Activated T-cell treated with anti-CD3 and anti-CD28 coated beads, Interleukin-2, amount 50 U/mL, for 72 hours (primary cell): ENCODE measurements at places on chromosomes 7 and 10. TPM values are rescaled to one million over a fixed set of nuclear protein-coding genes. Genes with fewer than 3 reads are reported as not detected.

Gene ZNF3
- total RNA-seq = 23.1 TPM

Gene DLX6
- not detected for total RNA-seq

Gene RNF32
- 4.2 TPM for total RNA-seq

Gene SHH
- 0.10 TPM for total RNA-seq

Gene ANKRD22
- 0.65 TPM for total RNA-seq

Gene HOXA13
- not detected for total RNA-seq

Gene C10orf105
- 0.43 TPM for total RNA-seq

Gene TPST1
- total RNA-seq = 2.3 TPM

GRCh38 chr10:25390733-25391132 is 215.9 kb downstream of the GPR158 start:
- H3K4me3 ChIP-seq = no peak overlapping the region
- H3K27ac ChIP-seq = no peak overlapping the region

- H3K27ac ChIP-seq = no peak overlapping the region
- no peaks in the 10 kb centered on the region for H3K27me3 ChIP-seq
- DNase-seq = no peak
- no peaks in the 10 kb centered on the region for H3K4me1 ChIP-seq
- H3K36me3 ChIP-seq = no peaks in the 10 kb centered on the region
- no peak overlapping the region for H3K4me3 ChIP-seq
These were observed 37.2 kb upstream of the RAPGEF5 start for GRCh38 chr7:22393913-22394729.

DNA sequence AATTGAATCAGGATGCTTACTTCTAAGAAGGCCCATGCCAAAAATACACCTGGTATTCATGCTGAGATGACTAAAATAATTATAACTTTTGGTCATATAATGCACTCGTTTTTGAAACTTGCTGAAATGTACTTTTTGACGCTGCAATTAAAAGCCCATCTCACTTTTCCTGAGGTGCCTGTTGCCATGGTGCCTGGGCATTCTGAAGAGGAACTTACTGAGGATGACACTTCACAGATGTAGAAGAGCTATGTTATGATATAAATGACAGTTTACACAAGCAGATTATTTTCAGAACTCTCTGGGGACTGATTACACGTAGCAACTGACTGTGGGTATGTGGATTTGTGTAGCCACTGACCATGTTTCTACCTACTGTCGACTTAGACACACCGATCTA is 182.4 kb downstream of the TPK1 start:
- H3K27me3 ChIP-seq = no peaks in the 10 kb centered on the region
- DNase-seq = no peak
- H3K36me3 ChIP-seq = peaks cover 4% of the 10 kb centered on the region
- no peak overlapping the region for H3K4me3 ChIP-seq
- H3K27ac ChIP-seq = no peak overlapping the region
- no peaks in the 10 kb centered on the region for H3K4me1 ChIP-seq

DNA sequence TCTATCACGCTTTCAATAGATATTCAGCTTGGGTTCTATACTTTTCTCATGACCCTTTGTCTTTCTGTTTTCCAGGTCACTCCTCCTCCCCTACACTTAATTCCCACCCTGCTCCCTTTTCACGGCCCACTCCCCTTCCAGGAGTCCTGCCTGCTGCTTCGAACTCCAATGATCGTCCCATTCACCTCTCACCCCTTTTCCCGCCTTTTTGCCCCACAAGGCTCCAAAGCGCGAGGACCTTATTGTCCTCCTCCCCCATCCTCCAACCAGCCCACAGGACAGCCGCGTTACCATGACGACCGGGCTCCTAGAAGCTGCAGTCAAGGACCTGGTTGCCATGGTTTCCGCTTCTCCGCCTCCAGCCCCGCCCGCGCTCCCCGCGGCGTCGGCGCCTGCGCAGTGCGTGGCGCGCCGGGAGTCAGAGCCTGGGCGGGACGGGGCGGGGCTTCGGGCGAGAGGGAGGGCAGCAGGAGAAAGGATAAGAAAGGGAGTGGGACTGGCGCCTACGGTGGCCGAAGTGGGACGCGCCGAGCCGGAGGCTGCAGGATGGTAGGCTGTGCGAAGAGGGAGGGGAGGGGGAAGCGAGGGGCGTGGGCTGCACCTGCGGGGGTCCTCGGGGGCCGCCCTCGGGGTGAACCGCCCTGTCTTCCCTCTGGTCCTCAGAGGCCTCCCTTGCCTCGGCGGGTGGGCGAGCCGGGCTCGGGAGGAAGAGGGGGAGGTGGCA is at the start of gene AP1S1:
Gene AP1S1 (plus strand): TSS at position 508 of the 724 bp plus-strand sequence. CDS start 39 bp downstream, at position 547.
- H3K27ac ChIP-seq = peak within 1 kb of the TSS; percentile 39
- H3K4me1 ChIP-seq = peaks cover 19% of the 10 kb centered on the region
- peaks cover 8% of the 10 kb centered on the region for H3K27me3 ChIP-seq
- DNase-seq = peak; percentile 90

- H3K4me3 ChIP-seq = peak overlapping the region; percentile 92
- H3K27ac ChIP-seq = peak overlapping the region; percentile 88
- peaks cover 2% of the 10 kb centered on the region for H3K36me3 ChIP-seq
- DNase-seq = no peak
These were observed 870 bp downstream of the GNA12 start for GRCh38 chr7:2843191-2843685.

DNA sequence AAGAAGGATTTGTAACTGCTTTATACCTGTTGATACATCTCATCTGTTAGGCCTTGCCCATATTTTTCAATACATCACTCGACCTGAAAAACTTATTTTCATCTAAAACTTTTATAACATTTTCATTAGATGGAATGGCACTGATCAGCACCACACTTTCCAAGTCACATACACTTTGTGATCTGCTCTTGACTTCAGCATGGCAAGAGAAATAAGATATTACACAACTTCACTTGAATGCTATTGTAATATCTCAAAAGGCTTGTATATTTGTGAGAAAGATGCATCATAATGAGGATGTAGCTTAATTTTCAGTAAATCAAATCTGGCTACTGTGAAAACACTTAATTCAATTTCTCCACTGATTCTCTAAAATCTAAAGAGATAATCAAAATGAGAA is 126.2 kb downstream of the MICU1 start:
- DNase-seq = no peak
- H3K4me3 ChIP-seq = no peak overlapping the region
- no peaks in the 10 kb centered on the region for H3K27me3 ChIP-seq
- no peaks in the 10 kb centered on the region for H3K4me1 ChIP-seq
- H3K36me3 ChIP-seq = peaks cover 10% of the 10 kb centered on the region
- no peak overlapping the region for H3K27ac ChIP-seq

DNA sequence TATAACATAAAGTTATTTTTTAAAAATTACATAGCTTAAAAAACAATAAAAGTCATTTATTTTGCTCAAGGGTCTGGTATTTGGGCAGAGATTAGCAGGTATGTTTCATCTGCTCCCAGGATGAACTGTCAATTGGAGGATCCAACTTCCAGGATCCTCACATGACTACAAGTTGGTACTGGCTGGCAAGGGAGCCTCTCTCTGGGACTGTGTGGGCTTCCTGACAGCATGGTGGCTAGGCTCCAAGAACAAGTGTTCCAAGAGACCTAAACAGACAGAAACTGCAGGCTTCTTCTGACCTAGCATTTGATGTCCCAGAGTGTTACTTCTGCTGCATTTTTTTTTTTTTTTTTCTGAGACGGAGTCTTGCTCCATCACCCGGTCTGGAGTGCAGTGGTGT is 107.2 kb downstream of the AVL9 start:
- peaks cover 11% of the 10 kb centered on the region for H3K36me3 ChIP-seq
- H3K27me3 ChIP-seq = peaks cover 13% of the 10 kb centered on the region
- H3K4me3 ChIP-seq = no peak overlapping the region
- H3K4me1 ChIP-seq = no peaks in the 10 kb centered on the region

- DNase-seq = no peak
- H3K36me3 ChIP-seq = no peaks in the 10 kb centered on the region
- H3K27ac ChIP-seq = no peak overlapping the region
- H3K4me3 ChIP-seq = no peak overlapping the region
- no peaks in the 10 kb centered on the region for H3K27me3 ChIP-seq
These were observed 362.8 kb upstream of the IGFBP3 start for GRCh38 chr7:46283852-46284251.

GRCh38 chr7:69739931-69740431 is 141.7 kb downstream of the AUTS2 start:
- H3K4me3 ChIP-seq = no peak overlapping the region
- peaks cover 24% of the 10 kb centered on the region for H3K27me3 ChIP-seq
- peak; percentile 1 for DNase-seq
- H3K4me1 ChIP-seq = peaks cover 22% of the 10 kb centered on the region
- no peaks in the 10 kb centered on the region for H3K36me3 ChIP-seq

- H3K4me1 ChIP-seq = peaks cover 9% of the 10 kb centered on the region
- H3K27ac ChIP-seq = no peak overlapping the region
- no peaks in the 10 kb centered on the region for H3K36me3 ChIP-seq
- H3K27me3 ChIP-seq = peaks cover 30% of the 10 kb centered on the region
These were observed 303.5 kb downstream of the OTUD1 start for GRCh38 chr10:23742368-23742767.

- no peaks in the 10 kb centered on the region for H3K27me3 ChIP-seq
- no peak overlapping the region for H3K4me3 ChIP-seq
- peaks cover 45% of the 10 kb centered on the region for H3K4me1 ChIP-seq
- H3K36me3 ChIP-seq = peaks cover 27% of the 10 kb centered on the region
These were observed 8.4 kb downstream of the DBNL start for GRCh38 chr7:44052771-44053365.

GRCh38 chr10:60390224-60390626 is 550 bp upstream of the ANK3 start:
- no peak overlapping the region for H3K4me3 ChIP-seq
- H3K4me1 ChIP-seq = peaks cover 25% of the 10 kb centered on the region
- no peaks in the 10 kb centered on the region for H3K36me3 ChIP-seq
- no peak overlapping the region for H3K27ac ChIP-seq
- no peak for DNase-seq
- H3K27me3 ChIP-seq = no peaks in the 10 kb centered on the region

- H3K27me3 ChIP-seq = no peaks in the 10 kb centered on the region
- H3K27ac ChIP-seq = no peak overlapping the region
- no peak overlapping the region for H3K4me3 ChIP-seq
- DNase-seq = no peak
These were observed 32.2 kb downstream of the KCNH2 start for GRCh38 chr7:150945853-150946420.

DNA sequence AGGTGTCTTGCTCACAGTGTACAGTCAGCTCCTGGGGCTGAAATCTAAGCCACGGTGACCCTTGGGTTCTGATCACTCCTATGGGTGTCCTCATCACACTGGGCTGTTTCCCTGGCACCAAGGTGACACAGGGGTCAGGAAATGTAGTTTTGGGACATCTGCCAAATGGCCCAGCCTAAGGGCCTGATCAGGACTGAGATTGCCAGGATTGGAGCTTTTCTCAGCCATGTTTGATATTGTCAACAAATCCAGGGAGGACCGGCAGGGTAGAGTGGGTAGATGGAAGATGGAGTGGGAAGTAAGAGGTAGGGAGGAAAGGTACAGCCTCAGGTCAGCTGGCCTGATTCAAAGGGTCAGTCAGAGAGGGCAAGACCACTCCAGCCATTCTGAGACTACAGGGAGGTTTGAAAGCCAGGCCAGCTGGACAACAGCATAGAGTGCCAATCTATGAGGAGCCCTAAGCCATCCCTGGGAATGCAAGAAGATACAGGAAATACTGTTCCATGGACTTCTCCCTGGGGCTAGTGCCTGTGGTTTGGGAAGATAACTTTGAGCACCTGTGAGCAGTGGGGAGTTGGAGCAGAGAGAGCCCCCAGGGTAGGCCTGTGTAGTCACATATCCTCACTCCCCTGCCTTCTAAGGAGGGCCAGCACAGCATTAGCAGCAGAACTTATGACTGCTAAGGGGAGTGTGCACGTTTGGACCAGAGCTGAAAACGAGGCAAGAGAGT is 377.3 kb upstream of the ZMIZ1 start:
- H3K4me3 ChIP-seq = no peak overlapping the region
- H3K27ac ChIP-seq = no peak overlapping the region
- no peaks in the 10 kb centered on the region for H3K4me1 ChIP-seq
- H3K27me3 ChIP-seq = no peaks in the 10 kb centered on the region

DNA sequence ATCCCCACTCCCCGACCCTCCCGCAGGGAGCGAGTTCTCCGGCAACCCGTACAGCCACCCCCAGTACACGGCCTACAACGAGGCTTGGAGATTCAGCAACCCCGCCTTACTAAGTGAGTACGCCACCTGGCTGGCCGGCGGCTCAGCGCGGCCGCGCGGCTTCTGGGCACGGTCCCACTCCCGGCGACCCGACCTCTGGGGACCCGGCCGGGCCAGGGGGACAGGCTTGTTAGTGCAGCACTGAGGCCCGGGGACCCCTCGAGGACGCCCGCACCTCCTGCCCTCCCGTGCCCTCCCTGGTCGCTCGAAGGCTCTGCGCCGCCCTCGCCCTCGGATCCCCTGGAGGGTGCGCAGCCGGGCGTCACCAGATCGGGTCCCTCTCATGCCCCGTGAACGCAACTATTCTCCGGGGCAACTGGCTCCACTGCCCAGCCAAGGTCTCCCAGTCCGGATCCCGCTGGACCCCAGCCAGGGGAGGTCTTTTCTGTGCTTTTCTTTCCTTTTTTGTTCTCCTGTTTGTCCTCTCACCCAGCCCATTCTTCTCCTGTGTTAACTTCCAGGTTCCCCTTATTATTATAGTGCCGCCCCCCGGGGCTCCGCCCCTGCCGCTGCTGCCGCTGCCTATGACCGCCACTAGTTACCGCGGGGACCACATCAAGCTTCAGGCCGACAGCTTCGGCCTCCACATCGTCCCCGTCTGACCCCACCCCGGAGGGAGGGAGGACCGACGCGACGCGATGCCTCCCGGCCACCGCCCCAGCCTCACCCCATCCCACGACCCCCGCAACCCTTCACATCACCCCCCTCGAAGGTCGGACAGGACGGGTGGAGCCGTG is 81.8 kb downstream of the PAX2 start:
- peak overlapping the region; percentile 76 for H3K4me3 ChIP-seq
- no peak overlapping the region for H3K27ac ChIP-seq
- peaks cover 38% of the 10 kb centered on the region for H3K27me3 ChIP-seq
- H3K36me3 ChIP-seq = peaks cover 2% of the 10 kb centered on the region
- H3K4me1 ChIP-seq = peaks cover 36% of the 10 kb centered on the region

GRCh38 chr7:26461518-26461917 is 169.9 kb downstream of the SNX10 start:
- H3K4me3 ChIP-seq = no peak overlapping the region
- no peak overlapping the region for H3K27ac ChIP-seq
- peaks cover 7% of the 10 kb centered on the region for H3K27me3 ChIP-seq

GRCh38 chr7:105325216-105325904 is 63.4 kb downstream of the SRPK2 start:
- peaks cover 4% of the 10 kb centered on the region for H3K36me3 ChIP-seq
- DNase-seq = no peak
- no peaks in the 10 kb centered on the region for H3K27me3 ChIP-seq
- peaks cover 46% of the 10 kb centered on the region for H3K4me1 ChIP-seq

DNA sequence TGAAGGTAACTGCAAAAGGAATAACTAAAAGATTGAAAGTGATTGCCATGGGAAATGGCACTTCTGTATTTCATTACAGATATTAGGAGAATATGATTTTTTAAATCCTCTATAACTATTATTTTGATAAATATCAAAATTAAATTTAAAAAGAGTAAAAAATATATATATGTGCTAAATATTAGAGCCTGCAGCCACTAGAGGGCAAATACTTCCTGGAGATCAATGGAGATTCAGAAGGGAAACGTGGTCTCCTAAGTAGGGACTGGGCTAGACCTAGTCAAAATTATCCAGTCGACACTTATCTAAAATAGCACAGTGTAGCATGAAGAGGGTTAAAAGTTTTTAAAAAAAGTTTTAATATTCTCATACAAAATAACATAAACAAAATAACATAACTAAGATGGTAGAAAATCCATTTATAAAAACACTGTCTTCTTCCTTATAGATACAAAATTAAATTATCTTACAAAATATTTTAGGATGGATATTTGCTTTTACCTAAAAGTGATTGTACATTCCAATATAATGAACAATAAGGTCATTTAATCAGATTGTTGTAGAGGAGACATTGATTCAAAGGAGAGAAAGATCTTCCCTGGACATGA is 434.3 kb downstream of the MDFIC start:
- no peak overlapping the region for H3K4me3 ChIP-seq
- H3K4me1 ChIP-seq = no peaks in the 10 kb centered on the region
- H3K27me3 ChIP-seq = no peaks in the 10 kb centered on the region
- DNase-seq = no peak
- H3K27ac ChIP-seq = no peak overlapping the region
